ENCODE measurements at places on chromosomes 1 and 21.
A peak's percentile ranks its signal among the peaks of the same experiment; 100 is the strongest.

DNA sequence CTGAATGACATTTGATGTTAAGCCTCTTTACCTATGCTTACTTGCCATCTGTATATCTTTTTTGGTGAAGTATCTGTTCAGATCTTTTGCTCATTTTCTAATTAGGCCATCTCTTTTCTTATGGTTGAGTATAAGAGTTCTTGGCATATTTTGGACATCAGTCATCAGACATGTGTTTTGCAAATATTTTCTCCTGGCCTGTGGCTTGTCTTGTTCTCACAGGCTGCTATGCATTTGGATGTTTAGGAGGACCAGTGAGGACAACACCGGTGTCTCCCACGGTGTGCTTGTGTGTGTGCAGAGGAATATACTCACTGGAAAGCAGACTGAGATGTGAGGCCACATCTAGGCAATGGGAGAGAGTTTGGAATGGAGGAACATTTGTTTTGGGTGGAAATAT is 87.1 kb upstream of the LYST start:
- peak; percentile 94 for DNase-seq

DNA sequence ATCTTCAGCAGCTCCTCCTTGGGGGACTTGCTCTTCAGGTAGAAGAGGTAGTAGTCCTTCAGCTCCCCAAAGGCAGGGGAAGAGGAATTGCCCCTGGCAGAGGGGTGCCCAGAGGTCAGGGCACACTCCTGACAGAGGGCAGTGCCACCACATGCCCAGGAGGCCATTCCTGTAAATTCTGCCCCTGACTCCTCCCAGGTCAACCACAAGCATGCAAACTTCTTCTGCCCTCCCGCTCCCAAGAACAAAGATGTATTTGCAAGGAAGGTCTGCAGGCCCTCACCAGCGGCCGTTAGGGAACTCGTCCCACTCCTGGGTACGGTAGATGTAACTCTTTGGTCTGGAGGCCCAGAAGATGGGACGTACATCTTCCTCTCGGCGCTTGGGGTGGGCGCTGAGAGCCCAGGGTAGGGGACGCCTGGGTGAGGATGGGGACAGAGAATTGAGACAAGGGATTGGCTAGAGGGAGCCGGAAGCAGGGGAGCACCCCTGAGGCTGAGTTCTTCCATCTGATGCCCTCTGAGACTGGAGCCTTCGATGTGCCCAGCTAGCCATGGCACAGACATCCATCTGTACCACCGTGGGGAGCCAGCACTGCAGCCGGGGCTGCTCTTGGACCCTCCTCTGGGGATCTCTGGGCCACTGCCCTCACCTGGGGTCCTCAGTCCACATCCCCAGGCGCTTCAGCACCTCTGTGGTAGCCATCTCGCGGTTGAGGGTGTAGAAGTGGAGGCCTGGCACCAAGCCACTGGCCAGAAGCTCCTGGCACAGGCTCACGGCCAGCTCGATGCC is 11.1 kb downstream of the MTHFR start:
- DNase-seq = no peak

GRCh38 chr1:18540136-18540765 is 59.5 kb downstream of the KLHDC7A start:
- DNase-seq = no peak

- no peak for DNase-seq
Observed at GRCh38 chr1:173360487-173361063, 116.6 kb upstream of the PRDX6 start.

DNA sequence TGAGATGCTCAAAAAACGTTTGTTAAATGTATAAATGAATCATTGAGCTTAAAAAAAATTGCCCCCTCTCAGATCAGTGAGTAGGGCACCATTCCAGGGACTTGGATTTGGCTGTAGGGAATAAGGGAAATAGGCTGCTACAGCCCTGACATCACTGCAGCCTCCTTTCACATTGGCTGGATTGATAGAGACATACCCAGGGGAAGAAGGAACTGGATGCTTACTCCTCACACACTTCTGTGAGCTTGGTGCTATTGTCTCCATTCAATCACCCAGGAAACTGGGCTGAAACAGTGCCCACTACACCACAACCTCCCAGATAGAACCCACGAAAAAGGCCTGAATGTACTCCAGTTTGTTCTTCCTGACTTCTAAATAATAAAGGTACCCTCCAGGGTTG is 87.2 kb downstream of the TGFBR3 start:
- no peak for DNase-seq

DNA sequence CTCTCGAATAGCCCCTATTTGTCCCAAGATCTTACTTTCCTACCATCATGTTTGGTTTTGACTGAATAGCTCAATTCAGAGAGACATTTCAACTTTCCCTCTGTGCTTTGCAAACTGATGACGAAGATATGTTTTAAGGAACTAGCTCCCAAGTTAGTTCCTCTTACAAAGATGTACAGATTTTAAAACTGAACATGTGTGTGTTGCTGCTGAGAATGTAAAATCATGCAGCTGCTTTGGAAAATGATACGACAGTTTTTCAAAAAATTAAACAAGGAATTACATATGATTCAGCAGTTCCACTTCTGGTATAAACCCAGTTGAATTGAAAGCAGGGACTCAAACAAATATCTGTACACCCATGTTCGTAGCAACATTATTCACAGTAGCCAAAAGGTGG is 33.6 kb downstream of the KIF26B start:
- no peak for DNase-seq

- peak; percentile 41 for DNase-seq
Observed at GRCh38 chr1:208438112-208438699, 194.0 kb upstream of the PLXNA2 start.

GRCh38 chr1:53681977-53682685 is 56.8 kb downstream of the GLIS1 start:
- no peak for DNase-seq

GRCh38 chr21:21309510-21309909 is 311.3 kb downstream of the NCAM2 start:
- DNase-seq = no peak

DNA sequence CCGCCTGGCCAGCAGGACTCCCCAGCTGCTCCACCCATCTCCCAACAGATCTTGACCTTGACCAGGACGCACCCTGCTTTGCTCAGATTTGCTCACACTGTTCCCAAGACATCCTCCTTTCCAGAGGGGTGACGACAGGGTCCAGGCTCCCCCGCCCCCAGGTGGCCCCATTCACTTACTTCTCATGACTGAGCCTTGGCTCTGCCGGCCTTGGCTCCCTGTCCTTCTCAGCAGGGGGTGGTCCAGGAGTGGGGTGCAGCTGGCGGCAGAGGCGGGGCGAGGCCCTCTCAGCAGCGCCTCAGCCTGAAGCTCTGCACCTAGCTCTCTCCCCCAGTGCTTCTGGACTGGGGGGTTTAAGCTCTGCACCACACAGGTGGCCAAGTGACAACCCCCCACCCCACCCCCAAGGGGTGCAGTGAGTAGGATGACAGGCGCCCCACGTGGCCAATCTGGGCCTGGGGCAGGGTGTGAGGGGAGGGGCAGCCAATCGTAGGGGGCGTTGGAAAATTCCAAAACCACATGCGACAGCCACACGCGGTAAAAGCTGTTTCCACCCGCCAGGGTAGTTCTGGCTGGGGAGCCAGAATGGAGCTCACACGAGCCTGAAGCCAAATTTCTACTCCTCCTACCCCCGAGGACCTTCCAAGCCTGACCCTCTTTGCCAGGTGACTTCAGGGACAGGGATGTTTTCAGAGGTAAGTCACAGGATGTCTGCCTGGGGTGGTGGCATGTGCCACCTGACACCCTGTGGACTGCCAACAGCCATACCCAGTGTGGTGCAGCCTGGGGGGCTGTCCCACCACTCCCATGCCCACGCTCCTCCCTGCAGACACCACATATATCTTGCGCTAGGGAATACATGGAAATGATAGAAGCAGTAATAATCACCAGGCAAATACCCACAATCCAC is 5.6 kb downstream of the RORC start:
- DNase-seq = no peak

DNA sequence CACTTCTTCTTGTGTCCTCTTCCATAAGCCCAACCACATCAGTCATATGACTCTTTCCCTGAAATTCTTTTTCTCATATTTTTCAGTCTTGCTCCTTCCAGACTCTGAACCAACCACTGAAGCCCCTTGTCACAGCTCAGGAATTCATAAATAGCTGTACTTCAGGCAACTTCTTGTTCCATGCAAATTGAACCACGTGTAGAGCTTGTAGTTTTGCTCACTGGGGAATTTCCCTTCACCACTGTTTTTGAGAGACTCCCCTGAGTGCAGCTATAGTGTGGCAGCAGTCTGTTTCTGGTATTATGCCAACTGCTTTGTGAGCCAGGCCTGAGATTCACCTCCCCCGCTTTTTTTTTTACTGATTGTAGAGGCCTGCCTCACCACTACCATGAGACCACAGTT is 150.3 kb upstream of the SPAG17 start:
- DNase-seq = peak; percentile 94

DNA sequence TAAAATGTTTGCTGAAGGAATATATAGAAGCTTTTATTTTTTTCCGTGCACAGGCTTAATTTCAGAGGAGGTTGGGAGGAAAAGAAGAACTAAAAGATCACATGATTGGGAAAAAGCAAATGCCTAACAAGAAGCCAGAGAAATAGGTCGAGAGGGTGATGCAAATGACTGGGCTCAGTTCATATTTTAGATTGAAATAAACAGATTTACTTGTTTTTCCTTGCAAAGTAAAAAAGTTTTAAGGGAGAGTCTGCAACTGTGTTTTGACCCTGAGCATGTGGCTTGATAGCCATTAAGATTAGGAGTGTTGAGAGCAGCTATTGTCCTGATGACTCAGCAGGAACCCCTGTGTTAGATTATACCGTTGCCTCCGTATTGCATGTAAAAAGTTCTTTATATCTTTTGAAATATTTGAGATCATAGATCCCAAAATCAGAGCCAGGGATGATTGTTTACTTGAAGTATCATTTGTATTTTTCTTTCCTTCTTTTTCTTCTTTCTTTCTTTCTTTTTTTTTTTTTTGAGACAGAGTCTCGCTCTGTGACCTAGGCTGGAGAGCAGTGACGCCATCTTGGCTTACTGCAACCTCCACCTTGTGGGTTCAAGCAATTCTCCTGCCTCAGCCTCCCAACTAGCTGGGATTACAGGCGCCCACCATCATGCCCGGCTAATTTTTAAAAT is 20.2 kb downstream of the CLIC4 start:
- DNase-seq = peak; percentile 59

DNA sequence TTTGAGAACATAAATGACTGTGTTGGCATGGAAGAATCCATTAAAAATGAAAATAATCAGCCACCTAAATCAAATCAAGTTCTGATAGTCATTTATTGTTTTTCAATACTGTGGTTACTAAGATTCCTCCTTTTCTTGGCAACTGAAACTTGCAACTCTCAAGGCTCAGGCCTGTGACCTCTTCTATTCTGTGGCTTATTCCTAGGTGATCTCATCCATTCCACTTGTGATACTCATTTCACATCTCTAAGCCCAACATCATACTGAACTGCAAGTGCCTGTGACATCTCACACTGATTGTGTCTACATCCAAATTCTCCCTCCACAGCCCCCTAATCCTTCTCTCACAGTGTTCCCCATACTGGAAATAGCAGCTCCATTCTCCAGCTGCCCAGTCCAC is 4.8 kb upstream of the ST6GALNAC5 start:
- peak; percentile 80 for DNase-seq

GRCh38 chr1:59409549-59409948 is 112.7 kb downstream of the FGGY start:
- no peak for DNase-seq

DNA sequence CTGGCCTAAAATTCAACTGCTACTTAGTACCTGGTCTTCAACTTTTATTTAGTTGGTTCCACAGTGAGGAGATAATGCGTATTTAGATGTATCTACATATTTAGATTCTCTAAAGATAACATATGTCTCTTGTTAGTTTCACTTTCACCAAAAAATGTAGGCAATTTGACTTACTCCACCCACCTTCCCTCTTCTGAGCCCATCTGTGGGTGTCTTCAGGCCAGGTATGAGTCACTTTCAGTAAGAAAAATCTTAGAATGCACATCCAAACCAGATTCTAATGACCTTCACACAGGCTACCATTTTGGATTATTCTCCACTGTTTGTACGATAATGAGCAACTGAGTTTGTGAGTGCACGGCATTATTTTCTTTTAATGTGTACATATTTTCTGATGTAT is 501.7 kb downstream of the NEGR1 start:
- DNase-seq = peak; percentile 22

GRCh38 chr1:155277902-155278688 is 832 bp downstream of the HCN3 start:
- peak; percentile 36 for DNase-seq

DNA sequence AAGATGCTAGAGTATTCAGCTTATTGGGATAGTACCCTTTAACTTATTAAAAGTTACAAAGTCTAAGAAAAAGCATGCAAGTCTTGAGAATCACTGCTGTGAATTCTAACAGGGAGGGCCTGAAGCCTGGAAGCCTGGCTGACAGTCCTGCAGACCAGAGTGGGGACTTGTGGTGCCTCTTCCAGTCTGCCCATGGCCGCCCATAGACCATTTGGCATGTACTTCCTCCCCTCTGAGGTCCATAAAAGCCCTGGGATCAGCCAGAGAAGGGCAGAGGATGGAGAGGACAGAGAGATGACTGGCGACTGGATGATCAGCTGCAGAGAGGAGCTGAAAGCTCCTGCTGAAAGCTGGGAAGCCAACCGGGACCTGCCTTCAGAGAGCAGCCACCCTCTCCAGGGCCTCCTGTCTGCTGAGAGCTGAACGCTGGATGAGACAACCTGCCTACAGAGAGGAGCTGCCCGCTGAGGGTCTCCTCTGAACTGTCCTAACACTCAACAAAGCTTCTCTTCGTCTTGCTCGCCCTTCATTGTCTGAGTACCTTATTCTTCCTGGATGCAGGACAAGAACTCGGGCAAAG is 12.5 kb upstream of the SLC1A7 start:
- no peak for DNase-seq

DNA sequence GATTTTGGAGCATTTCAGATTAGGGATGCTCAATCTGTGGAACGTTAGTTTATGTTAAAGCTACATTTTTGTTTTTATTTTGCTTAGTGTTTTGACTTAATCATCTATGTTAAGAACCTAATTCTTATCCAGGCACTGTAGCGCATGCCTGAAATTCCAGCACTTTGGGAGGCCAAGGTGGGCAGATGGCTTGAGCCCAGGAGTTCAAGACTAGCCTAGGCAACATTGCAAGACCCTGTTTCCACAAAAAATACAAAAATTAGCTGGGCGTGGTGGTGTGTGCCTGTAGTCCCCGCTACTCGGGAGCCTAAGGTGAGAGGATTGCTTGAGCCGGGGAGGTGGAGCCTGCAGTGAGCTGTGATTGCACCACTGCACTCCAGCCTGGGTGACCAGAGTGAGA is 23.4 kb downstream of the FNBP1L start:
- DNase-seq = no peak

DNA sequence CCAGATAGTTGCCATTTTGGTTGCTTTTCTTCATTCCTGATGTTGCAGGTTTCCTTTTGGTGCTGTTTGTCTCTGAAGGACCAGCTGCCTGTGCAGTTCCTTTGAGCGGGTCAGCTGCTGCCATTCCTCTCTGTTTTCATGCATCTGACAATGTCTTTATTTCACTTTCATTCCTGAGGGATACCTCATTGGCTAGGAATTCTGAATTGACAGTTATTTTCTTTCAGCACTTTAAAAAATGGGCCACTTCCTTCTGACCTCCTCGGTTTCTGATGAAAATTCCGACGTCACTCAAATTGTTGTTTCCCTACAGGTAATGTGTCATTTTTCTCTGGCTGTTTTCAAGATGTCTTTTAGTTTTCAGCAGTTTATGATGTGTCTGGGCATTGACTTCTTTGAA is 24.8 kb downstream of the CCSAP start:
- DNase-seq = peak; percentile 55

GRCh38 chr1:61301824-61302657 is 219.7 kb downstream of the NFIA start:
- DNase-seq = peak; percentile 79

- no peak for DNase-seq
Observed at GRCh38 chr1:63935553-63935952, 161.7 kb downstream of the ROR1 start.

- DNase-seq = no peak
Observed at GRCh38 chr1:110726755-110727154, 52.0 kb upstream of the KCNA3 start.

All from fibroblast of skin of back (primary cell).